ENCODE measurements at places on chromosomes 1 and 21.

DNA sequence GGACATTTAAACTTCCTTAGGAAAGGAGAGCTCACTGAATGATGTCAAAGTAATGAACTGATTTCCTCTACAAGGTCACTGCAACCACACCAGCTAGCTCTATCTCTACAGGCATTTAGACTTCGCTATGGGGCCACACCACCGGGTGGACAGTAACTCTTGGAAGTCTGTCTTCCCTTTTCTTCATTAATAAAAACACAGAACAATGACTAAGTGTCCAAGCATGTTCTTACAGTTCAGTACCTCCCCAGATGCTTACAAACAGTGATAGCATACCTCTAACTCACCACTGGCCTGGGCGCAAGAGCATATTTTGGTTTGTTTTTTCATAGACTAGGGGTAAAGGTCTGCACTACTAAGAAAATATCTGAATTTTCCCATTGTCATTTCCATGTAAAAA, 54.6 kb downstream of the SIM2 start:
- DNase-seq, result peak; percentile 85

- DNase-seq, result no peak
Measured at GRCh38 chr21:38834725-38835124, 29.0 kb downstream of the ETS2 start.

GRCh38 chr1:67863637-67864036, 30.4 kb upstream of the GNG12 start:
- no peak for DNase-seq

DNA sequence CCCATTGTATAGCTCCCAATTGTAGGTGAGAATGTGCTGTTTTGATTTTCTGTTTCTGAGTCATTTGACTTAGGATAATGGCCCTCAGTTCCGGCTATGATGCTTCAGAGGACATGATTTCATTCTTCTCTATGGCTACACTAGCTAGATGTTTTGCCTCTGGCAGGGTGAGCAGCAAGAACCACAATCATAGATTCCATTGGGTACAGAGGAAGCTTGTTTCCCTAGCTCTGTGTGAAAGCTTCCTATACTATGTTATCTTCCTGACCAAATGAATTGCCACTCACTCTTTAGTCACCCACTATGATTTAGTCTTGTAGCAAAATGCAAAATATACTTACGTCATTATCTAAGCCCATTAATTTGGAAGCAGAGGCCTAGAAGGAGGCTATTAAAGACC, 616.3 kb downstream of the PLA2G4A start:
- peak; percentile 10 for DNase-seq

DNA sequence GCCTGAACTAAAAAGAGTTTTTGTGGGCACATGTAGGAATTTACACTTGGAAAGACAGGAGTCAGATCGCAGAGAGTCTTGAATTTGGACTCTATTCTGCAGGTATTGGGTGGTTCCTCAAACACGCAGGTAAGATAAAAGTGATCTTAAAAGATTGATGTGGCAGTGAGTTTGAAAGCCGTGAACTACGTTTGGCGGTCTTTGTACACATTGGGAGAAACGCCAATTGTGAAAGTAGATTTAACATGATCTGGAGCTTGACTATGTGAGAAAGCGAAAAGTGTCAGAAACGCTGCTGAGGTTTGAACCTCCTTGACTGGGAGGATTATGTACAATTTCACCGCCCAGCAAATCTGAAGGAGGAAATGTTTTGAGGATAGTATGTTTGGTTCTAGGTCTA, 1.5 kb upstream of the PPP2R5A start:
- no peak for DNase-seq

- DNase-seq, result no peak
Measured at GRCh38 chr21:46442938-46443337, 15.8 kb upstream of the DIP2A start.

GRCh38 chr21:16418226-16418625, 688.4 kb downstream of the USP25 start:
- DNase-seq, result peak; percentile 48

DNA sequence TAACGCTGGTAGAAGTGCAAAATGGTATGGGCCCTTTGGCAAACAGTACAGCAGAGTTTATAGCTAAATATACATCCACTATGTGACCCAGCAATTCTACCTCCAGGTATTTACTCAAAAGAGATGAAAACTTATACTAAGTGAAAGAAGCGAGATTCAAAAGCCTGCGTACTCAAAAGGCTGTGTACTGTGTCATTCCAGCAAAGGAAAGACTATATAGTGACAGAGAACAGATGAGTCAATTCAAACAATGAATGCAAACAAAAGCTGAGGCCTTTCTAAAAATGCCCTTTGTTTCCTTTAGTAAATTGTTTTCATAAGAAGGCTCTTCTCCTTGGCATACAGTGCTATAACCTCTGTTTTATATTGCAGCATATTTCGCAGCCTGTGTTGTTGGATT, 268.8 kb upstream of the CSF3R start:
- no peak for DNase-seq

- DNase-seq, result peak; percentile 86
Measured at GRCh38 chr1:46179138-46180081, 3.1 kb upstream of the P3R3URF start.

DNA sequence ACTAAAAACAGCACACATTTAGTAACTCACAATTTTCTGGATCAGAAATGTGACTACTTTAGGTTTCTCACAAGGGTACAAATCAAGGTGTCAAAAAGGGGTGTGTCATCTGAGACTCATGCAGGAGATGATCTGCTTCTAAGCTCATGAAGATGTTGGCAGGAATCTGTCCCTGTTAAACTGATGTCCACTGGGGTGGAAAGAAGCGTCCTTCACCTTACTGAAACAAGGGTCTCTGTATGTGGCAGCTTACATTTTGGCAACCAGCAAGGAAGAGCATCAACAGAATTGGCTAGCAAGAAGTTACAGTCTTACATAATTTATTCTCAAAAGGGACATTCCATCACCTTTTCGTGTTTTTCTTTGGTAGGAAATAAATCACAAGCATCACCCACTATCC, 1223.8 kb downstream of the AMY1C start:
- DNase-seq, result no peak

GRCh38 chr1:93670141-93670540, 11.5 kb downstream of the BCAR3 start:
- peak; percentile 90 for DNase-seq

- DNase-seq, result no peak
Measured at GRCh38 chr1:188269956-188270355, 1441.2 kb downstream of the PLA2G4A start.

DNA sequence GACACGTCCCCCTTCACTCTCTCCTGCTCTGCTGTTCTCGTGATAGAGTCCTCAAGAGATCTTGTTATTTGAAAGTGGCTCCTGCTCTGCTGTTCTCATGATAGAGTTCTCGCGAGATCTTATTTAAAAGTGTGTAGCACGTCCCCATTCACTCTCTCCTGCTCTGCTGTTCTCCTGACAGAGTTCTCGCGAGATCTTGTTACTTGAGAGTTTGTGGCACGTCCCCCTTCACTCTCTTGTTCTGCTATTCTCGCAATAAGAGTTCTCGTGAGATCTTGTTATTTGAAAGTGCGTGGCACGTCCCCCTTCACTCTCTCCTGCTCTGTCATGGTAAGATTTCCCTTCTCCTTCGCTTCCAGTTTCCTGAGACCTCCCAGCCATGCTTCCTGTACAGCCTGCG, 47.9 kb downstream of the SMYD3 start:
- DNase-seq, result no peak

GRCh38 chr1:177355575-177355974, 184.8 kb downstream of the BRINP2 start:
- DNase-seq, result peak; percentile 13

- DNase-seq, result peak; percentile 50
Measured at GRCh38 chr1:116020668-116021272, 44.5 kb downstream of the SLC22A15 start.

GRCh38 chr21:45293726-45294401, 6.2 kb upstream of the POFUT2 start:
- no peak for DNase-seq
